ENCODE measurements at places on chromosomes 7 and 10.

DNA sequence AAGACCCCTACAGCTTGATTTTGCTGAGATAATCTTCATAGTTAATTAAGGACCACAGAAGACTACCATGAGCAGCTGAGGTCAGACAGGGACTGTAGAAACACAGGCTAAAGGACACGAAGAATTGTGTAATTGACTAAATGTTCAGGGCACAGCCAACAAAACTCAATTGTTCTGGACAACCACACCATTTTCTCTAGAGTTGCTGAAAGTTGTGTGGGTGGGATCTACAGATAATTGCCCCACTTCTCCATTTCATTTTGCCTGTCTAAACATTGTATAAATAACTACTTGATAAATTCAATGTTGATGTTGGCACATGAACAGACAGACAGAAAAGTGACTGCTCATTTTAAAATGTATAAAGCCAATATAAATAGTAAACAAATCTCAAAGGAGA lies 39.0 kb upstream of the SLC16A12 start:
- DNase-seq = no peak

DNA sequence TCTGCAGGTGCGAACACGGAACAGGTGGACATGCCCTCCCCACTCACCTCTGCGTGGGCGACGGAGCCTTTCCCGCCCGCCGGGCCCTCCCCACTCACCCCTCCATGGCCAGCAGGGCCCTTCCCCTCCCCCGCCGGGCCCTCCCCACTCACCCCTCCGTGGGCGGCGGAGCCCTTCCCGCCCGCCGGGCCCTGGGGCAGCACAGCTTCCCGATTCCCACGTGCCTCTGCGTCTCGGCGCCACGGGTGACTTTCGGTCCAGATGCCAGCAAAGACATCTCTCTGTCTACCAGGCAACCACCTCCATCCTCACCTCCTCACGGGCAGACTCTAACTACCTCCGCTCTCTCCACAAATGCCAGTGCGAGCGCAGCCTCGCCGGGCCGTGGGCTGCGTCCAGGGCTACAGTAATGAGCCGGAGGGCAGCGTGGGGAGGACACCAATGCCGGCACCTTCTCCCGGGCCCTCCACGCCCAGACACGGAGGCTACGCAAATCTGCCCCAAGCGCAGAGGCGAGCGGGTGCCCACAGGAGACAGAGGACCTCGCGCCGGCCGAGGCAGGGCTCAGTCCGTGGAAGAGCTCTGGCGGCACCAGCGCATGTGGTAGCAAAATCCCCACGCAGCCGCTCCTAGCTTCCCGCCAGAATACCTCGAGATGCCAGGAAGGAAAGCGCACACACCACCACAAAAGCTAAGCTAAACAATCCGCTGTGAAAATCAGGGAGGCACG lies 21.8 kb downstream of the GPER1 start:
- no peak for DNase-seq

GRCh38 chr7:112510001-112510742 lies 29.4 kb downstream of the LSMEM1 start:
- DNase-seq = no peak

GRCh38 chr10:104515678-104516199 lies 125.4 kb upstream of the SORCS3 start:
- no peak for DNase-seq

GRCh38 chr10:96222441-96222840 lies 48.9 kb downstream of the BLNK start:
- no peak for DNase-seq

DNA sequence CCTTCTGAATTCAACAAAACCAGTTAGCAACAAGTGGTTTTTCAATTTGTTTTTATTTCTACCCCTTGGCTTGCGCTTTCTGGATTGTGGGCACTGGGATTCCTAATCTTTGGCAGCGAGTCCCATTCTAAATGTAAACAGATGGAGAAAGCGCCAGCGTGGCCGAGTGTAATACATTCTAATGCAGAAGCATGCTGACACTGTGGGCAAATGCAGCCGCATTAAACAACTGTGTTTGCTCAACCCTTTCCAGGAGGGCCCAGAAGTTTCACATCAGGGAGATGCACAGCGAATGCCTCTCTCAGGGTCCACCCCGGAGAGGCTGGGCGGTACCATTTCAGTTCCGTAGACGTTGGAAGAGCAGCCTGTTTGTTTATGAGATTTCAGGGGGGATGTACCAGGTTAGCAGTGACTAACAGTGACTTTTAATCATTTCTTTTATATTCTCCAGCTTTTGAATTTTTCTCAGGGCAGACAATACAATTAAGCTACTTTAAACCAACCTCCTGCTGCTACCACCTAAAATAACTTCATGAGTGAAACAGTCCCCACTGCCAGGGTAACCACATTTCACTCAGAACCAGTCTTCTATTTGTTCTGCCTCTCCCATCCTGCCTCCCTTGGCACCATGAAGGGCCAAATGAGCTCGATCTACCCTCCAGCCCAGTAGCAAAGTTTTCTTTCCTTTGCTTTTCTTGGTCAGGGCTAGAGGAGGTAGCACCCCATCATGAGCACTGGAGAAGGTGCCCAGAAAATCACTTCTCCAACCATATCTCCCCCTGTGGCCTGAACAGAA lies 164.2 kb upstream of the ITGB1 start:
- DNase-seq = no peak

- no peak for DNase-seq
These were observed 70.8 kb downstream of the FRMD4A start for GRCh38 chr10:14259696-14260566.

- DNase-seq = peak; percentile 46
These were observed 61.3 kb downstream of the PIP4K2A start for GRCh38 chr10:22652988-22653481.

GRCh38 chr7:28083164-28083997 lies 97.2 kb downstream of the JAZF1 start:
- DNase-seq = no peak

- no peak for DNase-seq
These were observed 332.0 kb downstream of the NXPH1 start for GRCh38 chr7:8765374-8765773.

GRCh38 chr10:128943111-128943510 lies 523.9 kb upstream of the MGMT start:
- DNase-seq = no peak

GRCh38 chr10:49350846-49351532 lies 44.9 kb downstream of the DRGX start:
- no peak for DNase-seq

- no peak for DNase-seq
These were observed 10.2 kb upstream of the TMEM254 start for GRCh38 chr10:80068270-80068669.

GRCh38 chr7:132307465-132307864 lies 268.8 kb downstream of the PLXNA4 start:
- no peak for DNase-seq

DNA sequence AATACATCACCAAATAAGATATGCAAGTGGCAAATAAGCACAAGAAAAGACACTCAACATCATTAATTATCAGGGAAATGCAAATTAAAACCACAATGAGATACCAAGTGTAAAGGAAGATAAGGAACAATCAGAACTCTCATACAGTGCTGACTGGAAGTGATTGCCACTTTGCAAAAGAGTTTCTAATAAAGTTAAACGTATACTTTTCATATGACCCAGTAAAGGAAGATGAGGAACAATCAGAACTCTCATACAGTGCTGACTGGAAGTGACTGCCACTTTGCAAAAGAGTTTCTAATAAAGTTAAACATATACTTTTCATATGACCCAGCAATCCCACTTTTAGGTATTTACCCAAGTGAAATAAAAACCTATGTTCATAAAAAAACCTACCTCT lies 12.2 kb upstream of the JMJD1C start:
- DNase-seq = no peak

DNA sequence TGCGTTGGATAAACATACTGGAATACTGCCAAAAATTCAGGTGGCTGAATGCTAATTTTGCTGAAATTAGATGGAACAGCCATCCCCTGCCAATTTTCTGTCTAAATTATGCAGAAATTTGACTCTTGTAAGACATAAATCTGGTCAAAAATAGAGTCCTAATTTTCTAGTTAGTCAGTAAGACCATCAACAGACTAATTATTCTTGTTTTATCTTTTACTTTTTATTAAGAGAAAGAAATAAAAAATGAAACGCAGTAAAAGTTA lies 110.3 kb upstream of the GATA3 start:
- DNase-seq = no peak

DNA sequence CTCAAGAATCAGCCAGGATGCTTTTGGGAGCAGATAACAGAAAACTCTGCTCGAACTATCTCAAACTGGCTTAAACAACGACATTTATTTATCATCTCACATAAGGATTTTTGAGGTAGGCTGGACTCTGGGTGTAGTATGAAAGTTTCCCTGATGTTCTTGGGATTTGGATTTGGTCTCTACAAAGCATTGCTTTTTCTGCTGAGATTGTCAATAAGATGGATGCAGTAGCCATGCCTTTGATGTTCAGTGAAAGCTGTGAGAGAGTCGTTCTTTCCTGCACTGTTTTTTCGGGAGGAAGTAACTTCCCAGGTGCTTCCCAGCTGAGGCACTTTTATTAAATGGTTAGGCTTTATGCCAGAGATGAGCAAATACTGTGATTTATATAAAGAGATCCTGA lies 181.1 kb downstream of the PRKG1 start:
- DNase-seq = no peak

DNA sequence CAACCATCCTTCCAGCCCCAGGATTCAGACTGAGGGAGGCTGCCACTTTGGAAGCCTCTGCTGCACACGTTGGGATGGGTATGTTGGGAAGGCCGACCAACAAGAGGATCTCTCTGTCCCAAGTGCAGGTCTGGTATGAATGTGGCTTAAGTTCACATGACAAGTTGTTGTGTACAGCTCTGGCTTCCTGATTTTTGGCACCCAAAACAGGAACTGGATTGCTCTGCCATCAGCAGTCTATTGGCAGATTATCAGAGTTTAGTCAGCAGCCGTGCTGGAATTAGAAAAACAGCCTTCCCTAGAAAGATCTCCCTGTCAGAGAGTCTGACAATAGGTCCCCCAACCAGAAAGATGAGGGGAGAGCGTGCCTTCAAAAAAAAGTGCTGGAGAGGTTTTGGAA lies 66.9 kb downstream of the GOLGA7B start:
- DNase-seq = no peak

DNA sequence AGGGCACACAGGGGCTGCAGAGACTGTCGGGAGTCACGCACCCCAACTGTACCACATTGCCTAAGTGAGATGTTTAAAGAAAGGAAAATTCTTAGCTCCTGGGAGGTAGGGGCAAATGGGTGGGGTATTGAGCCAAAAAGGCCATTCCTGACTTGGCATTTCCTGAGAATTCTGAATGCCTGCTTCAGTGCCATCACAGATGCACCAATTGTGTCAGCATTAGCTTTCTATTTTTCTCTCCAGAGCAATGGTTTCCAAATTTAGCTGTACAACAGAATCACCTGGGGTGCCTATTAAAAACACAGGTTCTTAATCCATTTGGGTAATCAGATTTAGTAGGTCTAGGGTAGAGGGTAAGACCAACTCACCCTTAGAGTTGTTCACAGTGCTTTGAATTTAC lies 43.1 kb downstream of the LSMEM1 start:
- no peak for DNase-seq

DNA sequence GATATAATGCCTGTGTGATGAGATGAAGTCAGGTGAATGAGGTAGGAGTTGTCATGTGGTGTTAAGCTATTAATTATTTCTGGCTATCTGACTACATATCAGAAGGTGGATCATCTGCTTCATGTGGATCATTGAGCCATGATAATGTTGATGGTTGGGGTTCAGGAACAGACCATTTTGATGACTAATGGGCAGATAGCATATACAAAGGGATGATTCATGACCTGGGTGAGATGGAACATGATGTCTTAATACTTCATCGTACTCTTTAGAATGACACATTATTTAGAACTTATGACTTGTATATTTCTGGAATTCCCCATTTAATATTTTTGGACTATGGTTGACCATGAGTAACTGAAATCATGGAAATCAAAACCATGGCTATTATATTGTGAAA lies 155.1 kb downstream of the OR13A1 start:
- DNase-seq = no peak

DNA sequence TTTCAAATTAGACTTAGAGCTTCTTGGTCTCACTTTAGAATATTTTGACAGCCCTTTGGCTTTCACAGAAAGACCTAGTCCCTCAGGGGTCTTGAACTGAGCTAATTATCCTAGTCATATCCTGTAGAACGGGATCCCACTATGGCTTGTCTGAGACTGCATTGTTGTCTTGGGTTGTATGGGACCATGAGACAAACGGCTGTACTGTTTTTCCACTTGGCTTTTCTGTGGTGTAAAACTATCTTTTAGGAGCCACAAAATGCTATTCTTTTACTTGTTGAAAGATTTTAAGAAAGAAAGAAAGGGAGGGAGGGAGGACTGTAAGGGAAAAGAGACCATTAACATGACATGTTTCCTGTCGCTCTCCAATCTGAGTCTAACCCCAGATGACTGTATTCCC lies 432.5 kb downstream of the AUTS2 start:
- DNase-seq = no peak

GRCh38 chr10:102777711-102778453 lies 34.1 kb downstream of the WBP1L start:
- no peak for DNase-seq

- DNase-seq = no peak
These were observed 18.6 kb upstream of the TMEM225B start for GRCh38 chr7:99579281-99579955.

DNA sequence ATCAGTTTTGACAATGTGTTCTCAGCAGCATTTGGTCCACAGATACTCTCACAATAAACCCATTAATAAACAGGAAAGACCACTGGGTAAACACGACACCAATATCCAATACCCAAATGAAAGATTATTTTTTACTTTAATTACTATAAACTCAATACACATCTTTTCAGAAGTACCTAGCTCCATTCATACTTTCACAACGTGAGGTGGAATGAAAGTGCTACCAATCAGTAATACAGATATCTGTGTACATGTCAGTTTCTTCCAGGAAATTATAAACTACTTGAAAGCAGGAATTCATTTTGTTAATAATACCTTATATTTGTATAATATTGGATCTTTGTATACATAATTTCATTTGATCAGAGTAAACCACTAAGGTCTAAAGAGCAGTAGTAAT lies 11.9 kb downstream of the CDK6 start:
- no peak for DNase-seq

- DNase-seq = no peak
These were observed 726 bp downstream of the MCU start for GRCh38 chr10:72692744-72692993.

GRCh38 chr10:100518761-100519241 lies 860 bp downstream of the SEC31B start:
- DNase-seq = peak; percentile 60

- no peak for DNase-seq
These were observed 36.2 kb downstream of the LARP4B start for GRCh38 chr10:895324-895723.

DNA sequence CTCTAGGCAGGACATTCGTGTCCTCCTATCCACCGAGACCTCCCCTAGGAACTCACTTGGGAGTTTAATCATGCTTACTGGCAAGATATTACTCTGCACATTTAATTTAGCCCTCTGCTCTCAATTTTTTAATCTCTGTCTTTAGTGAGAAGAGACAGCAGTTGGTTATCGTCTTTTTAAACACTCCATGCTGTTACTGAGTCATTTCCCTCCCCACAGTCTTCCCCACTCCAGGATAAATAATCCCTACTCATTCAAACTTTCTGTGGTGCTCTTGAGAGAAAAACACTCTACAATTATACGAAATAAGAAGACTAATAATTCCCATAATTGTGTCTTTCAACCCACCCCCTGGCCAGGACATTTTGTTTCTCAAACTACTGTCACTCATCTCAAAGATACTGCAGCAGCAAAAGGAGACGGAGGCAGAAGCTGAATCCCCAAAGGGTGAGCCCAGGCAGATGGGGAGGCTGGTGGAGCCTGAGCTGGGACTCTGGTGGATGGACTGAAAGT lies 84.2 kb downstream of the ANK3 start:
- DNase-seq = no peak
